ENCODE measurements at places on chromosomes 2 and 18.

GRCh38 chr2:187654535-187654934, 100.3 kb upstream of the TFPI start:
- no peak for DNase-seq

DNA sequence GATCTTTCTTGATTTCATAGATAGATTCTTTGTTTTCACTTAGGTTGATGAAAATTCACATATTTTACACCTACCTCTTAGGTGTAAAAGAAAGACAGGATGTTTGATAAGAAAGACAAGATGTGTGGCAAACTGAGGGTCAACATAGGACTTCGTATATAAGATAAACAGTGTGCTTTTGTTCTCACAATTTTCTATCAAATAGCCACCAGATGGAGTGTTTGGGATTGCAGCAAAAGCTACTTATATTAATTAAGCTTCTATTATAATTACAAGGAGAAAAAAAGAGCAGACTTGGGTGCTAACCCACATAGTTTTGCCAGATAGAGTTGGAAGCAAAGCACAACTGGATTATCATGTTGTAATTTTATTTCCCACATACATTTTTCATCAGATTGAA, 232.9 kb downstream of the CDH7 start:
- DNase-seq: peak; percentile 3

DNA sequence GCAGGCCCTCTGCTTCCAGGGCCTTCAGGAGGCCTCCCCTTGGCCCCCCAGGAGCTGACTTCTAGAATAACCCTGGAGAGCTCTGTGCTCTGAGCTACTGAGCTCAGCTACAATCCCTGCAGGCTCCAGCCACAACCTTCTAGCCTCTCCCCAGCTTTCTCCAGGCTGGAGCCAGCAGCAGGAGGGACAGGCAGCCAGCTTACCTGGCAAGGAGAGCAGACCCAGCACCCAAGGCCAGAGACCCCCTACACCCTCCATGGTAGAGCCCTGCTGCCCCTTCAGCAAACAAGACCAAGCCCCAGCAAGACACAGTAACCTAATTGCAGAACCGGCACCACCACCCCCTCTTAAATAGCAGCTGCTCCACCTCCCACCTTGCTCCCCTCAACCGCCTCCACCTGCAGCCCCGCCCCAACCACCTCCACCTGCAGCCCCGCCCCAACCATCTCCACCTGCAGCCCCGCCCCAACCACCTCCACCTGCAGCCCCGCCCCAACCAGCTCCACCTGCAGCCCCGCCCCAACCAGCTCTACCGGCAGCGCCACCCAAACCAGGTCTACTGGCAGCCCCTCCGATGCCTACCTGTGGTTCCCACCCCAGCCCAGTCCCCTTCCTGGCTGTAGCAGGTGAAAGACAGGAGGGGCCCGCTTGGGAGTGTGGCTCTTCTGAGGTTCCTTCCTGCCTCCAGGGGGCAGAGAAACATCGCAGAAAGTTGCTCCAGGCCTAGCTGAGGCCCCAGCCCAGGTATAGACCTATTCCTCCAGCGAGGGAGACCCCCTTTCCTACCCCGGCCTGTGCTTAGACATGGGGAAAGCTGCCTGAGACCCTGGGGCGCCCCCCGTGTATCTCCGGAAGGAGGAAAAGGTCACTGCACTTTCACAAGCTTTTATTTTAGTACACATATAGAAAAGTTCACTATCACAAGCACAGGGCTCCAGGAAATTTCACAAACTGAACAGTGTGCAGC, at the start of gene ASTL:
Gene ASTL, minus strand, starts transcription at position 324 of the 967 bp plus-strand sequence. Its CDS starts 66 bp downstream, at position 258.
- peak; percentile 81 for DNase-seq

DNA sequence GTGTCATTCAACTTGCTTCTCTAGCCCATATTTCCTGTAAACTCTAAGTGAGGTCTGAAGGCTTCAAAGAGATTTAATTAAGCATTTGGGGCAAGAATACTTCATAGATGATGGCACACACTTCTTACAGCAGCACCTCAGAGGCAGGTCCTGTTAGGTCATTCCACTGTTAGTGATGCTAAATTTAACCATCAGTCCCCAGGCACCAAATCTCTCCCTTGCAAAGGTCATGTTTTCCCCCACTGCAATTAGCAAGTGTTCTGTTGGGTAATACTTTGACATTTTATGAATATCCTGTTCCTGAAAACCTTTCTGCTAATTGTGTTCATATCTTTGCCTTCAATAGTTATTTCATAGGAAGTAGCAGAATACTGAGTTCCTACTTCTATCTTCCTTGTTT, 117.0 kb downstream of the STK39 start:
- no peak for DNase-seq

DNA sequence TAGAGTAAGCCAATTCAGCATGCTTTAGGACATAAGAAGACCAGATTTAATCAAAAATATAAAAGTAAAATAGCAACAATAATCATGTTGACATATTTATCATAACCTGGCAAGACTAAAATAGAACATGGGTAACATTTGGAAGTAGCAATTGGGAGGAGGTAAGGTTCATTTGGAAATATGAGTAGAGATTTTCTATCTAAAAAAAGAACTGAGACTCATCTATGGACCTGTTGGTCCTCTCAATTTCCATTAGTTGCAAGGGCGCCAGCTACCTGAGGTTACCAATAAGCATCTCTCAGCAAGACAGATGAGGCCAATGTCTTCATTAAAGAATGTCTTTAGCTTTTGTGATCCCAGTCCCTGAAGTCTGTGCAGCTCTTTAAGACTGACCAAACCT, 196.0 kb downstream of the IRS1 start:
- no peak for DNase-seq

- no peak for DNase-seq
These were observed 618.7 kb upstream of the ZEB2 start for GRCh38 chr2:145138626-145139025.

DNA sequence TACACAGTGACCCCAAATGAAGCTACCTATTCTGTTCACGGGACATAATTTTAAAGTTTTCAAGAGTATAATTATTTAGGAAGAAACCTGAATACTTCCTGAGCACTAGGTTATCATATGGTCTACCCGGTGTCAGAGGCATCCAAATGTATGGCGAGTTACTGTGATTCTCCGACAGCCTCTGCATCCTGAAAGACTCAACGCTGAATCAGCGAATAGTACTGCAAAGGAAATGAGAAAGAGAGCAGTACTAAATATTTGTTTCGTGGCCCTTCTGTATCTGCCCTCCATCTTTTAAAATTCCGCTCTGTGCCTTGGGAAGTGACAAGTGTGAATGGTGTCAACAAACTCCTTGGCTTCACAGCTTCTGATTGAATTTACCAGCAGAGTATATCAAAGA, 358.0 kb upstream of the ZEB2 start:
- no peak for DNase-seq

- DNase-seq: no peak
These were observed 163.1 kb downstream of the TMEM18 start for GRCh38 chr2:513981-514706.

GRCh38 chr2:239742377-239742776, 282.8 kb downstream of the NDUFA10 start:
- no peak for DNase-seq

- peak; percentile 23 for DNase-seq
These were observed 107.8 kb downstream of the MSH2 start for GRCh38 chr2:47510745-47511144.

DNA sequence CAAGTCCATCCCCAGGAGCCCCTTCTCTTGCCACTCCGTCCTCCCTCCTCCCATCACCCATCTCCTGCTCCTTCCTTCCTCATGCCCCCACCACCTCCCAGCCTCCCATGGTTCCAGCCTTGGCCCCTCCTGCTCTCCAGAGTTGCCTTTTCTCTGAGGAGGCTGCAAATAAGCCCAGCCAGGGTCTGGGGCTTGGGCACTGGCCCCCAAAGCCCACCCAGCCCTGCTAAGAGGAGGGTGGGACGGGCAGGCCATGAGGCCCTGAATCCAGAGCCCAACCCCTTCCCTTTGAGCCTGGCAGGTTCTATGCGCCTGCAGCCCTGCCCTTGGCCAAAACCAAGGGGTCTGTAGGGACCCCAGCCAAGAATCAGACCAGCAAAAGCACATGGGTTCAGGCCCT, 71.6 kb downstream of the STPG4 start:
- DNase-seq: no peak
